ENCODE measurements at places on chromosomes 1 and 21.

- DNase-seq: no peak
These were observed 54.4 kb upstream of the WDR26 start for GRCh38 chr1:224488806-224489499.

DNA sequence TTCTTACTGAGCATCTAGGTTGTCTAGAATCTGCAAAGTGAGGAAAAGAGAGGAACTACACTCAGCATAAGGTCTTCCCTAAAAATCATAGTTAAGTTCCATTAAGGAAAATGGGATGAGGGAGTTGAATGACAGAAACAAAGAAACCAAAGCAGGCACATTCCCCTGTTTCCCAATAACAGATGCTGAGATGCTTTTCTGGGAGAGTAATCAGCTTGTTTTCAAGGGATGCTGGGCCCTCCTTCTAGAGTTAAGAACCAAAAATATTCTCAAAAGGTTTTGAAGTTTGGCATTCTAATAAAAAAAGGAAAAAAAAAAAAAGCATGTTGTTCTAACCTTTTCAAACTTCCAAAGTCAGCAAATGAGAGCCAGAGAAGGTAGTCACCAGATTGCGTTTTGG, 105.2 kb upstream of the ZNF648 start:
- DNase-seq: no peak

DNA sequence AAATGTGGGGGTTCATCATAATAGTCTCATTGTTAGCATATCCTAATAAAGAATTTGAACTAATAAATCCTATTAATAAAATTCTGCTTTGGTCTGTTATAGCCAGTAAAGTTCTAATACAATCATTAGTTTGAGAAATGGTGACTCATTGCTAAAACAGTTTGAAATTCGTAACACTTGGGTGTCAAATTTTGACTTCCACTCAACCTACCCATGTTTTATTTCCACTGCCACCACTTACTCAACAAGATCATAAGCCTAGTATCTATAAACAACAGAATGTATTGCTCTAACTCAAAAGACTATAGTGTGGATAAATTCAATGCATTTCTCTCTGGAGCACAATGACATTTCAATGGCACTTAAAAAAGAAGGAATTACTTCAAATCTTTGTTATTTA, 29.1 kb downstream of the LGALS8 start:
- no peak for DNase-seq

GRCh38 chr1:160901768-160902167, 16.8 kb upstream of the ITLN1 start:
- DNase-seq: no peak

DNA sequence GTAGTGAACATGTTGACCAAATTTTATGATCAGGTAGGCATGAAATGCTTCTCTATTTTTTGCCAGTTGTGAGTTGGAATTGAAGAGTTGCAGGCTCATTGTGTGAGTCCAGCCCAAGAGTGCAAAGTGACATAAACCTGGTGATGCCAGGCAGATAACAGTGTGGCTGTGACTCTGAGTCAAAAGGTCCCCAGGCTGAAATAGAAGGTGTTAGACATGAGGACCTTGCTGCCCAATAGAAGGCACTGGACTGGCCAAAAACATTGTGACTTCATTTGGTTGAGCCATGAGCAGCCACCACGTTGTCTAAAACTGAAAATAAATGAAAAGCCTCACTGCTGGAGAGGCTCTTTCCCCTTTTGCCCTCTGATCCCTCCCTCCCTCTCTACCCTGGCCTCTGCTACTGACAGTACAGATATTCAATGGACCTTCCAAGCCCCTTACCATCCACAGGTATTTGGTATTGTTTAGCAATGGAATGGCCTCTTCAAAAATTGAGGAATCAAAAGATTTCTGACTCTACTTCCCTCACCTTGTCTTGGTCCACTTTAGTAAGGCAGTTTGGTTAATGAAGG, 67.8 kb upstream of the ABCD3 start:
- no peak for DNase-seq

GRCh38 chr1:28045777-28046176, 42.6 kb downstream of the EYA3 start:
- DNase-seq: no peak

GRCh38 chr1:151444783-151445177, 14.5 kb downstream of the POGZ start:
- no peak for DNase-seq

DNA sequence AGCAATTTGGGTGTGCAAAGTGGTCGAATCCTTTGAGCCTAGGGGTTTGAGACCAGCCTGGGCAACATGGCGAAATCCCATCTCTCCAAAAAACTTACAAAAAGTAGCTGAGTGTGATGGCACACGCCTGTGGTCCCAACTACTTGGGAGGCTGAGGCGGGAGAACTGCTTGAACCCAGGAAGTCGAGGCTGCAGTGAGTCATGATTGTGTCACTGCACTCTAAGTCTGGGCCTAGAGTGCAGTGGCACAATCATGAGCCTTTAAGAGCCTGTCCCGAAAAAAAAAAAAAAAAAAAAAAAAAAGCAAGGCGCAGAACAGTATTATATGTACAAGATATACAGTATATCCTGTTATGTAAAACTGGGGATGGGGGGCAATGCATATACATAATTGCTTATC, 25.1 kb upstream of the HTR1D start:
- DNase-seq: no peak
